ENCODE measurements at places on chromosomes 5 and 9.

GRCh38 chr5:139733010-139733688, 62.5 kb upstream of the PSD2 start:
- no peak for DNase-seq

DNA sequence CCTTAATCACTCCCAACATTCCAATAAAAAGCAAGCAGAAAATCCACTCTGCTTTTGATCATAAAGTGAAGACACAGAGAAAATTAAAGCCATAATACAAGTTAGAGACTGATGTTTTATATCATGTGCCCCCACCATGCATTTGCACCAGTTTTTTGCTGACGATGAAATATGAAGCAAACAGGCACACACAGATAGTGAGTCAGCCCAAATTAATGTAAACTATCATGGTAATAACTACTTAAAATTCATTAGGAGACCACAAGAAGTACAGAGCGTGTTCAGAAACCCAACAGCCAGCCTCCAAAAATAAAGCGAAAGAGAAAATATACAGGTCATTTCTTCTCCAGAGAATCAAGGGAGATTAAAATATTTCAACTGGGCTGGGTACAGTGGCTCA, 46.4 kb upstream of the KDM4C start:
- DNase-seq = no peak

DNA sequence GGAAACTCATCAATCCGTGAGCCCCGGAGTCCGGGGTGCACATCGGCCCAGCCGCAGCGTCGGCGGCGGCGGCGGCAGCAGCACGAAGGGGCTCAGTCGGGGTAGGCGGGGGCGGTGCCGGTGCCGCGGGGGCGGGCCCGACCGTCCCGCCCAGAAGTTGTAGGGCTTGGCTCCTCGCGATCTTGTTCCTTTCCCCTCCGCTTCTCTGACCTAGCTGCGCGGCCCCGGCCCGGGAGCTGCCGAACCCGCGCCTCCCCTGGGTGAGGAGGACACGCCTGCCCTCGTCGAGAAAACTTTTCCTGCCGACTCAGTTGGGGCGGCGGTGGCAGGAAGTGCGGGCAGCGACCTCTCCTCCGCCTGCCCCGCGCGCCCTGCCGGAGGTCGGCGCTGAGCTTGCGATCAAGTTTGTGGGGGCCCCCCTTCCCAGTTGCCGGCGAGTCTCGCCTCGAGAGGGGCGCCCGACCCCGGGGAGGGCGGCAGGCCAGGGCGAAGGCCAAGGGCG, at the start of gene MAN2A1:
MAN2A1 (plus strand) TSS at position 188 of the 502 bp plus-strand sequence. CDS start 491 bp downstream, outside the sequence.
- DNase-seq = peak; percentile 64

GRCh38 chr5:149141957-149142851, 911 bp downstream of the ABLIM3 start:
- no peak for DNase-seq

- no peak for DNase-seq
Observed at GRCh38 chr9:98974554-98974953, 30.8 kb downstream of the COL15A1 start.

- no peak for DNase-seq
Observed at GRCh38 chr9:137026828-137027227, 1.2 kb downstream of the ABCA2 start.

GRCh38 chr5:169344629-169345028, 43.7 kb upstream of the SLIT3 start:
- DNase-seq = no peak

- DNase-seq = no peak
Observed at GRCh38 chr5:174532455-174533453, 191.6 kb upstream of the MSX2 start.

- no peak for DNase-seq
Observed at GRCh38 chr9:132026932-132027585, 52.6 kb downstream of the MED27 start.

DNA sequence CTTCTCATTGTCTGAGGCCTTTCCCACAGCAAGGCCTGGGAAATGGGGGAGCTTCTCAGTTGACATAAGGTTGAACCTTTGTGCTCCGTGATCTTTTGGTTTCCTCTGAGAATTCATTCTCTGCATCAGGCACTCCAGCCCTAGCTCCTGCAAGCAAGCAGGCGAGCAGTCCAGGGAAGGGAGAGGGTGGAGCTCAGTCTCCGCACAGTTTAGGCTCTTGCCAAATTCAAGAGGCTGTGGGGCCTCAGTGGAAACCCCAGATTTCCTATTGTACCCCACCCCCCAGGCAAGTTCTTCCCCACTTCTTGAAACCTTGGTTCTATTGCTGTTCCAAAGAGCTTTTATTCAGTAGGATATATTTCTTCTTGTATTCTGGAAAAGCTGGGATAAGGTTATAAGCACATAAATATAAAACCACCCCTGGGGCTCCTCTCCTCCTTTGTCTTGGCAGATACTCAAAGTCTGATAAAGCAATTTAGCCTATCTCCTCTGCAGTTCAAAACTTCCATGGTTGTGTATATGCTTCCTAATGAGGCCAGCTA, 147.2 kb downstream of the PDZD2 start:
- DNase-seq = no peak

DNA sequence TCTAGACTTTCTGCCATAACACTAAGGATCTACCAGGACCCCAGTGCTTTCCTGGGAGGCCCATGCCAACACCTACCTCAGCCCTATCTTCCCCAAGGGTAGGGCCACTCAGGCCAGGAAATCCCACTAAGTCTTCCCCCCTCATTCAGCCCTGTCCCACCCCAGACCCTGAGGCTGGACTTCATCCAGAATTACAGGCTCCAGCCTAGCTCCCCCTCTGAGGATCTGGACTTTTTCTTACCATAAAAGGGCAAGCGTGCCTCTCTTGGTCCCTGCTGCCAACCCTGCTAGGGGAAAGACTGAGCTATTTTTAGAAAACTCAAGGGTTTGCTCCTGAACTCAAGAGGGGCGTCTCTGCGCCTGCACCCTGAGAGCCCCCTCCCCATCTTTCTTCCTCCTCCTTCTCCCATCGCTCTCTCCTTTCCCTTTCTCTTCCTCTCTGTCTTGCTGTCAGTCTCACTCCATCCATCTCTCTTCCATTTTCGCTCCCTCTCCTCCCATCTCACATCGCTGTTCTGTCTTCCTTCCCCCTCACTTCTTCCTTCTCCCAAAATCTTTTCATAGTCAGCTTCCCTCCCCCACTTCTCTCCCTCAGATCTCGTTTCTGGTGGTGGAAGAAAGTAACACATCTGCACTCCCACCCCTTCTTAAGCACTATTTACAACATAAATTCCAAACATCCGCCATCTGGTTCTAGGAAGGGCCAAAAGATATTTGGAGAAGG, 38.1 kb upstream of the IL17B start:
- no peak for DNase-seq

DNA sequence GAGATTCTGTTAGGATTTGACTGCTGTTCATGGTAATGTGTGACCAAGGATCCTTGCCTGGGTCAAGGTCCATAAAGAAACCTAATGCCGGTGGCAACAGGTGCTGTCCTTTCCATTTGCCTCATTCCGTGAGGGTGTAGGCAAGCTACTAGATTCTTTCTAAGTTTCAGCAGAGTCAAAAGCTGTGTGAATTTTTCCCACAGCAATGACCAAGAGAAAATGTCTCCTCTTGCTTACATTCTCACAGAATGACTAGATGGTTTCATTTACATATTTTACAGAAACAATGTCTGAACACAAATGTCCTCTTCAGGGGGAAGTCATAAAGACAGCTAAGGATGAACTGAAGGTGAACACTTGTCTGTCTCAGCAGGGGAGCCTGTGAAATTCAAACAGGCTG, 75.3 kb upstream of the SV2C start:
- no peak for DNase-seq

- no peak for DNase-seq
Observed at GRCh38 chr9:2570615-2571479, 50.7 kb upstream of the VLDLR start.

DNA sequence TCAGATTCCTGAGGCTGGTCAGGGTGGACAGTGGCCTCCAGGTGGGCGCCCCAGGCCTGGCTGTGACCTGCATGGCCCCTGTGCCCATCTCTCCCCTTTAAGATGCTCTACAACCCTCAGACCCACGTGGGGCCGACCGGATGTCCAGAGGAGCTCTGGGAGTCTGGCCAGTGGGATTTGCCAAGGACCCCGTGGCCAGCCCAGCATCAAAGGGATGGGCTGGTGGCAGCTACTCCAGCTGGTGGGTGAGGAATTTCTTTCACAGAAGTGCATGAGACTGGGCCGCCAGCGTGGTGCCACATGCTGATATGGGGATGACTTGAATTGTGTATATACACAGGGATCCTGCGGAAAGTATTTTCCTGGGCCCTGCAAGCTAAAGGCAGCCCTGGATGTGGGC, 94.7 kb upstream of the SARDH start:
- no peak for DNase-seq

DNA sequence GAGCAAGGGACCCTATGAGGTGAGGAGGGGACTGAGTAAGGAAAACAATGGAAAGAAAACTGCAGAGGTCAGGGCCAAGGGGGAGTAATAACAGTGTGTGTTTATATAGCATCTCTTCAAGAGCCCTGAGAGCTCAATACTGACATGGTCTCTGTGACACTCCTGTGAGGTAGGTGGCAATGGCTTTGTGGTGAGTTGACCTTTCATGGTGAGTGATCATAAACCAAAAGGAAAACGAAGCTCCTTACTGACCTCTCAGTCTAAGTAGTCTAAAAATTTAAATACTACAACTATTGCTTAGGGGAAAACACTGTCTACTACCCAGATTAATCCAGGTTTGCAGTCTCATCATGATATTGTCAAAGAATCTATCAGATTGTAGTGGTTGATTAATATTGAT, 130.9 kb downstream of the SNCAIP start:
- no peak for DNase-seq

DNA sequence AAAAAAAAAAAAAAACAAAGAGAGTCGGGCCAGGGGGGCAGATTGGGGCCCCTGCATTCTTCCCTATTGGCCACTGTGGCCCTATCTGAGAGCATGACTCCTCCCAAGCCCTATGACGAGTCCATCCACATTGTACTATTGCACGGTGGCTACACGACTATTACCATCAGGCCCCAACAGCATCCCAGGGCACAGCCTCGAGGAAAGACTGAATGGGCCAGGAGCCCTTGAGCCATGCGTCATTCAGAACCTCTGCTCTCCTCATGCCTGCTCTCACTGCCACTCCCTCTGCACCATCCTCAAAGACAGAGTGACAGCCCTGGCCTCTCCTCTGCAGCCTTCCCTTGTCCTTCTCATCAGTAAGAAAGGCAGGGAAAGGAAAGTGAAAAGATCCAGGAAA, 20.2 kb upstream of the ORM1 start:
- DNase-seq = no peak

- no peak for DNase-seq
Observed at GRCh38 chr9:134854541-134854981, 26.0 kb upstream of the FCN2 start.

DNA sequence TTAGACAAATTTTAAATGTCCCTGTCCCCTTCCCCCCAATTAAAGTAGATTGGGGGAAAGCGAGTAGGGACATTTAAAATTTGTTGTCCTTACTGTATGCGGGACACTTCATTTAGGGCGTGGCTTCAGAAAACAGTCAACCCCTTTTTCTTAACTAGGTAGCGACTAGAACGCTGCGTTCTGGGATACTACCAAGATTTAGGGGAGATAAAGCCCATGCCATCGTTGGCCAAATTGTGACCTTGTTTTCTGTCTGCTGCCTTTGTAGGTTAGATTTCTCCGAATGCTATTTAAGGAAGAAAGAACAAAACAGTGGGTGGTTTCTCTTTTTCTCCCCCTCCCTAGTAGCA, 1.2 kb downstream of the CKS2 start:
- DNase-seq = no peak

GRCh38 chr9:16459421-16460148, 410.9 kb downstream of the BNC2 start:
- no peak for DNase-seq

GRCh38 chr9:125536776-125537175, 170.2 kb downstream of the MAPKAP1 start:
- DNase-seq = no peak

- no peak for DNase-seq
Observed at GRCh38 chr9:112384690-112385089, 4.8 kb downstream of the HSDL2 start.

- no peak for DNase-seq
Observed at GRCh38 chr5:149837680-149838269, 106.8 kb downstream of the PDE6A start.

DNA sequence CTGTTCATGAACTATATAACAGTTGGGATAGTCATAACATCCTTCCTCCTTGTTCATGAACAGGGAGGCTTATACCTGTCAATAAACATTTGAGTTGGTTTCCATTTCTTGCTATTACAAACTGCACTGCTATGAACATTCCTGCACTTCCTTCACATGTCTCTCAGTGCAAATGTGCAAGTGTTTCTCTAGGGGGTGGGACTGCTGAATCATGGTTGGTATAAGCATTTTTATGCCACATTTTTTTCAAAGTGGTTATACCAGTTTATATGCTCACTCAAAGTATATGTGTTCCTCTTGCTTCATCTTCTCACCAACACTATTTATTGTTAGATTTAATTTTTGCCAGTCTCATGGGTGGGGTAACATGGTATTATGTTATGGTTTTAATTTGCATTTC, 25.8 kb upstream of the TPD52L3 start:
- DNase-seq = no peak

DNA sequence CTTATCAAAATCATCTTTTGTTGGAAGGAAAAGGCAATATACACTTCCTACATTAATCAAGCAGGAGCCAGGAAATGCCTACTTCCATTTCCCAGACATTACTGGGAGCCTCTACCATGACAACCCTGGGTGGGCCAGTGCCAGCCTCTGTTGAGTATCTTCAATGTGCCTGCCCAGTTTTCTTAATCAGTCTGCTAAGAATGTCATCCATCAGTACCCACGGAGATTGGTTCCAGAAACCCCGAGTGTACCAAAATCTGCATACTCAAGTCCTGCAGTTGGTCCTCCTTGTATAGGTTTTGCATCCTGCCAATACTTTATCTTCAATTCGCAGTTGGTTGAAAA, 82.4 kb downstream of the MARCHF3 start:
- DNase-seq = no peak

DNA sequence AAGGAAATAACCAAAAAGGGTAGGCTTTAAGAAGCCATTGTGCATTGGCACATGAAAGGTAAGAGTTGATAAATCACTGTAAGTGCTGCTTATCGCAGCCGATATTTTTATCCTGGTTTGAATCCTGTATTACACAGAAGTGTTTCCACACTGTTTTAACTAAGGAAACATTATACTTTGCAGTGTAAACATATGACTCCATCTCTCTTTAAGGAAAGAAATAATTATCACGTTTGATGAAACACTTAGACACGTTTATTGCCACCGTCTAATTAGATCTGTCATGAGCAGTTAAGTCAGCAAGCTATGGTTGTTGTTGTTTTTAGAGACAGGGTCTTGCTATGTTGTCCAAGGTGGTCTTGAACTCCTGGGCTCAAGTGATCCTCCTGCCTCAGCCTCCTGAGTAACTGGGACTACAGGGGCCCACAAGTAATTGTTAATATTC, 85.7 kb upstream of the TNFAIP8 start:
- DNase-seq = no peak
